ENCODE measurements at places on chromosomes 12 and 14.

GRCh38 chr12:53330671-53331070 lies 5.5 kb downstream of the SP7 start:
- H3K27me3 ChIP-seq: peaks cover 18% of the 10 kb centered on the region
- no peak for DNase-seq
- H3K4me1 ChIP-seq: no peaks in the 10 kb centered on the region

GRCh38 chr14:101855958-101856357 lies 94.4 kb downstream of the PPP2R5C start:
- H3K27me3 ChIP-seq: no peaks in the 10 kb centered on the region
- H3K27ac ChIP-seq: no peak overlapping the region
- H3K4me3 ChIP-seq: no peak overlapping the region

DNA sequence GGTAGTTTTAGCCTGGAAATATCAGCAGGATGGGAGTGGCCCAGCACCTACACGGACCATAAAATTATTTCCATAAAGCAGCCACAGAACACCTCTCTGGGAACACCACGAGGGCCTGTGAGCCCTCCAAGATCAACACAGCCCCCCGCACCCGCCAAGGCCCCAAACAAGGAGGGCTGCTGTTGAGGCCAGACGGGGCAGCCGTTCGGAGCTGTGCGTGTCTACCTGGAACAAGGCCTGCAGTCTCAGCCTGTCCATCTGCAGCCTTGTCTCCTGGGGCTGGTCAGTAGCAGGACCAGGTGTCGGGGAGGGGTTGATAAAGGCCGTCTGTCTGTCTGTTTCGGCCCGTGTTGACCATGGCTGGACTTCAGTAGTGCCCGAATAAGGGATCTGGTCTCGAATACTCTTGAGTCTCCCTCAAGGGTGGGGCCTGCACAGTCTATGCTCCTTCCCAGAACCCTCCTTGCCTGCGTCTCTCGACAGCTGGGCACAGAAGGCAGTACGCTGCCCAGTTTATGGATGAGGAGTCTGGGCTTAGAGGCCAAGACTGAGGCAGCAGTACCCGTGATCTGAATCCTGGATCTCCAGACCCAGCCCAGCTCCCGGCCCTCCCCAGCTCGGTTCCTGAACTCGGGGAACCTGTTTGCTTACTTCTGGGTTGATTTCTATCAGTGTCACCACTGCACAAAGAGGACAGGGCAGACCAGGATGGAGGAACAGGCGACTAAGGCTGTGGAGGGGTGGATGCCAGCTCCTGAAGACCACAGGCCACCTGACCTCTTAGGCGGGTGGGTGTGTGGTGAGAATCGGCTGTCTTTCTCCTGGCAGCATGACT lies 23.1 kb upstream of the DLK1 start:
- H3K27me3 ChIP-seq: no peaks in the 10 kb centered on the region
- H3K27ac ChIP-seq: no peak overlapping the region
- no peak for DNase-seq
- H3K4me3 ChIP-seq: no peak overlapping the region
- H3K36me3 ChIP-seq: no peaks in the 10 kb centered on the region

DNA sequence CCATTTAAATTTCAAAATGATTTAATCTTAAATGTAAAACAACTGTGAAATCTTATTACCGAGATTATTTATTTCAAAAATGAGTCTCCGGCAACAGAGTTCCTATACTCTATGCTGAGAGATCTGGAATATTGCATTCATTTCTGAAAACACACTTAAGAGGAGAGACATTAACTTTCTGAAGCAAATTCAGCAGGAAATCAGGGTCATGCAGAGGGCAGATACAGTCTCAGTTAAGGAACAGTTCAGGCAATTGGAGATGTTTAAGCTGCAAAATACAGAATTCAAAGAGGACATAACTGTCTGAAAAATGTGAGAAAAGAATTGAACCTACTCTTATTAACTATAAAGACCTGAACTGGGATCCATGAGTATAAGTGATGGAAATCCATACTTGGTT lies 320.7 kb downstream of the PAWR start:
- DNase-seq: no peak
- peaks cover 6% of the 10 kb centered on the region for H3K36me3 ChIP-seq
- no peaks in the 10 kb centered on the region for H3K27me3 ChIP-seq
- H3K27ac ChIP-seq: no peak overlapping the region
- H3K4me1 ChIP-seq: no peaks in the 10 kb centered on the region
- no peak overlapping the region for H3K4me3 ChIP-seq

- H3K4me1 ChIP-seq: no peaks in the 10 kb centered on the region
- no peaks in the 10 kb centered on the region for H3K27me3 ChIP-seq
- H3K4me3 ChIP-seq: no peak overlapping the region
- H3K27ac ChIP-seq: no peak overlapping the region
- DNase-seq: no peak
- no peaks in the 10 kb centered on the region for H3K36me3 ChIP-seq
Observed at GRCh38 chr14:63180011-63180410, 24.2 kb upstream of the RHOJ start.

- H3K4me1 ChIP-seq: no peaks in the 10 kb centered on the region
- no peak overlapping the region for H3K27ac ChIP-seq
- no peaks in the 10 kb centered on the region for H3K27me3 ChIP-seq
Observed at GRCh38 chr14:55805250-55805649, 225.2 kb downstream of the KTN1 start.

DNA sequence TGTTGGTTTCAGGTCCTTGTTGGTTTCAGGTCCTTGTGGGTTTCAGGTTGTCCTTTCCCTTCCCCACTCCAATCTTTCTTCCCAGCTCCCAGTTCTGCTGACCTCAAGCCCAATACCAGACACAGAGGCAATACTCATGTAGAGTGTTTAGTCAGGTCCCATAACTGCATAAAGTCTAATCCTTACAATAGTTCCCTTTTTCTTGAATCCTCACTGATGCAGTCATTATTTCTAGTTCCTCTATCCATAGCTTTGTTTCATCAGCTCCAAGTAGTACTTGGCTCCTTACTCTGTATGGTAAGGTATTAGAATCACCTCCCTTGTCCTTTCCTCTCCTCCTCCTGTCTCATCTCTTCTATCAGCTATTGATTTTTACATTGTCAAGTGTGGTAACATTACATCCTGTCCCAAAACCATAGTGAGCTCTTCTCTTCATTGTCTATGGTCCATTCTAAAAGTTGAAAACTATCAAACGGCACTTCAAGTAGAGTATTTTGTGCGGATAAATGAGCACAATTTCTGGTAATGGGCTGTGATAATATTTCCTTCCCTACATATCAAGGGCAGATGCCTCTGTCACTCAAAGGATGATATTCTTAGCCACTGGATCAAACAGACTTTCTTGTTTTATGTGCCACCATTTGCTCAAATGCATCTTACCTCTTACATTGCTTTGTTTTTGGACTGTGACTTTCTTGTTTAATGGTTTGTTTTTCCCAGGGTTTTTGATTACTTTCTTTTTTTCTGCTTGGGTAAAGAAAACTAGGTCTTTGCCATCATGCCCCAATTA lies 57.2 kb upstream of the JDP2 start:
- H3K36me3 ChIP-seq: peaks cover 4% of the 10 kb centered on the region
- no peak overlapping the region for H3K27ac ChIP-seq
- no peak overlapping the region for H3K4me3 ChIP-seq
- H3K27me3 ChIP-seq: no peaks in the 10 kb centered on the region
- no peaks in the 10 kb centered on the region for H3K4me1 ChIP-seq

DNA sequence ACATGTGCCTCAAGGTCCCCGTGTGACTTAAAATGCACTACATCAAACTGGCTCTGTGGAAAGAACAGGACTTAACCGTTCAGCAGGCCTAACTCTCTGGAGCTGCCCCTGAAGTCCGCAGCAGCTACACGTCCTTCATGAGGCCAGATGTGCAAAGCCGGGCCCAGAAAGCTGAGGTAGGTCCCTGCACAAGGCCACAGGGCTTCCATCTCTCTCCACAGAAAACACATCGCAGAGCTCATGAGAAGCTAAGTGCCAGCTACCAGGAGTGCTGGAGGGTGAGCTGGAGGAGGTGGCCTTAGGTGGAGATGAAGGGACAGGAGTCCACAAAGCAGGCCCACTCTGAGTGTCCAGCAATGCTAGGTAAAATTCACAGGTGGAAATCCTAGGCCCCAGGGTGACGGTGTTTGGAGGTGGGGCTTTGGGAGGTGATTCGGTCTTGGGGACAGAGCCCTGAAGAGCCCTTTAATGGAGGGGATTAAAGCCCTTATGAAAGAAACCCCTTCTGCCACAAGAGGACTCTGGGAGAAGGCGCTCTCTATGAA lies 52.4 kb downstream of the VCPKMT start:
- no peaks in the 10 kb centered on the region for H3K36me3 ChIP-seq
- no peak overlapping the region for H3K27ac ChIP-seq

DNA sequence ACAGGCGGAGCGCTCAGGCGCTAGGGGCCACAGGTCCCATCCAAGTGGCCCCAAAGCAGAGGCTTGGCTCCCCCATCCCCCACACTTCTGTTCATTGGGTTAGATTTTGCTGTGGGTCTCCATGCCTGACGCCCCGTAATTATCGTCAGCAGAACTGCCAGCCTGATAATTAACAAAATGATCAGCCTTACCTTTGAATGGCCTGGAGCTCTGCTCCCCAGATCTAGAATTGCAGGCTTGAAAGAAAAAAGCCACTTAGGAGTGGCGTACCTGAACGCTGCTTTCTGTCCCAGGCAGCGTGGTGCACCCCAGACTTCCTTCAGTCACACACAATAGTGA lies 28.7 kb upstream of the LRP1-AS start:
- H3K36me3 ChIP-seq: peaks cover 84% of the 10 kb centered on the region
- no peak for DNase-seq
- H3K27ac ChIP-seq: no peak overlapping the region
- no peak overlapping the region for H3K4me3 ChIP-seq
- H3K27me3 ChIP-seq: no peaks in the 10 kb centered on the region

DNA sequence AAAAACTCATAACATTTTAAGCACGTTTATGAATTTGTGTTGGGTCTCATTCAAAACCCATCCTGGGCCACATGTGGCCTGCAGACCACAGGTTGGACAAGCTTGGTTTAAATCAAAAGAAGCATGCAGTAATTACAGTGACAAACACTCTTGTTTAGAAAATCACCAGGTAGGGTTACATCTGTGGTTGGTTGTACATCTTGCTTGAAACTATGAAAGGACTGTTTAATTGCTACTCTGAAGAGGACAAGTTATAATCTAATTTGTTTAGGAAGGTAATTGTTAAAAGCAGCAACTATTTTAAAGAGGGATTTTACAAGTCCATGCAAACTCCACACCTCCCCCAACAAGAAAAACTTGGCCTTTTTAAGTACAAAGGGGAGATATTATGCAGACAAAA lies 4.0 kb downstream of the TRIP11 start:
- no peak for DNase-seq
- peaks cover 39% of the 10 kb centered on the region for H3K36me3 ChIP-seq

DNA sequence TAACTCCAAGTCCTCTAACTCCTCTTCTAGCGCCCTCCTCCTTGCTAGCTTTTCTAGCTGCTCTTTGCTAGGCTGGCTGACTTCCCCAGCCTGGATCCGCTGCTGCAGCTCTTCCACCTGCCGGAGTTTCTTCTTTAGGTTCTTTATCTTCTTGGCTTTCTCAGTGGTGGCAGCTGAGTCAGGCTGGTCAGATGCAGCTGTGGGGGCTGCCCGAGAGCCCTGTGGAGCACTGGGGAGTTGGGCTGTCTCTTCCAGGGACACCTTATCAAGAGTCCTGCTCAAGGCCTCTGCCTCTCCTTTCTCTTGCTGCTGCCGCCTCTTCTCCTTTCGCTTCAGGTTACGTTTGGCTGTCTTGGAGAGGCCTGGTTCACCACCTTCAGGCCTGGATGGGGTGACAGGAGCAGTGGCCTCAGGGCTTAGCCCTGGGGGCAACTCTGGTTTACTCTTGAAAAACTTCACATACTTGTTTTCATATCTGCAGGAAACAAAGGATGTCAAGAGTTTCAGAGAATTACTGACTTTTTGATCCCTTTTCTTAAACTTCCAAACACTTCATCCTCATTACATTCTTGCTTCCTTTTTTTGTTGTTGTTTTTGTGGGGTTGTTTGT lies 25.7 kb downstream of the PYM1 start:
- H3K4me3 ChIP-seq: no peak overlapping the region
- no peak for DNase-seq
- H3K27ac ChIP-seq: no peak overlapping the region
- H3K36me3 ChIP-seq: peaks cover 30% of the 10 kb centered on the region
- no peaks in the 10 kb centered on the region for H3K27me3 ChIP-seq

- H3K27me3 ChIP-seq: no peaks in the 10 kb centered on the region
- no peak overlapping the region for H3K4me3 ChIP-seq
- no peaks in the 10 kb centered on the region for H3K4me1 ChIP-seq
- DNase-seq: no peak
- no peak overlapping the region for H3K27ac ChIP-seq
Observed at GRCh38 chr12:119857041-119857591, 20.0 kb downstream of the CIT start.

DNA sequence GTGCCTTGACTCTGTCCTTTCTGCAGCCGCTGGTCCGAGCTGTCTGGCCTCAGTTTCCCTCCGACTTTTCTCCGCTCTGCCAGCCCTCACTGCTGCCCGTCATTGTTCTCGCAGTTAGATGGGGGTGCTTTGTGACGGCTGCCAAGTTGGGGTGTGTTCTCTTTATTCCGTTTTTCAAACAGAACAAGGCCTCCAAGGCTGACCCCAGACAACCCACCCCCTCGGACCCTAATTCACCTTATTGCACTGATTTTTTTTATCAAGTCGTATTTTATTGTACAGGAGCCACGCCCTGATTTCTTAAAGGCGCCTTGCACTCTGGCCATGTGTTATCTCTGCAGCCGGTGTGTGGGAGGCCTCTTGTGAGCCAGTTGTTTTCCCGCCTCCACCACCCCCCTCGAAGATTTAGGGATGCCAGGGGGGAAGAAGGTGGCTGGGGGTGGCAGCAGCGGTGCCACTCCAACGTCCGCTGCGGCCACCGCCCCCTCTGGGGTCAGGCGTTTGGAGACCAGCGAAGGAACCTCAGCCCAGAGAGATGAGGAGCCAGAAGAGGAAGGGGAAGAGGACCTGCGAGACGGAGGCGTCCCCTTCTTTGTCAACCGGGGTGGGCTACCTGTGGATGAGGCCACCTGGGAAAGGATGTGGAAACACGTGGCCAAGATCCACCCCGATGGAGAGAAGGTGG lies 1.3 kb downstream of the VASH1 start:
- H3K4me3 ChIP-seq: peak overlapping the region; percentile 69
- H3K4me1 ChIP-seq: peaks cover 3% of the 10 kb centered on the region
- H3K36me3 ChIP-seq: no peaks in the 10 kb centered on the region
- DNase-seq: peak; percentile 23
